ENCODE measurements at places on chromosomes 3 and 15. TPM values are rescaled to one million over a fixed set of nuclear protein-coding genes. Genes with fewer than 3 reads are reported as not detected.

DNA sequence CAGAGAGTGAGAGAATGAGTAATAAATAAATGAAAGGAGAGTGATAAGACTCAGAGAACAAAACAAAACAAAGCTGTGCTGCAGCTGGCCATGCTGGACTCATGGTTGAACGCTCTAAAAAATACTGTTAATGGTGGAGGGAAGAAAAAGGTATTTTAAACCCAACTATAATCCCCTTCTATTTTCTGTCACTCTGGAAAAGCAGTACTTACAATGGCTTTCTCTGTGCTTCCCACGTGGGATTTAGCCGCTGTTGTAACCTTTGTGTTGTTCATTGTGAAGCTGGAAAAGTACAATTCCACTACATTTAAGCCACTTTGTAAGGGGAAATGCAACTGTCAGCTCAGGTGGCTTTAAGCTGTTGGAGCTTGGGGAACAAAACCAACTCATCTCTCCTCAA lies 917.7 kb downstream of the IGSF11 start:
- DNase-seq: no peak

DNA sequence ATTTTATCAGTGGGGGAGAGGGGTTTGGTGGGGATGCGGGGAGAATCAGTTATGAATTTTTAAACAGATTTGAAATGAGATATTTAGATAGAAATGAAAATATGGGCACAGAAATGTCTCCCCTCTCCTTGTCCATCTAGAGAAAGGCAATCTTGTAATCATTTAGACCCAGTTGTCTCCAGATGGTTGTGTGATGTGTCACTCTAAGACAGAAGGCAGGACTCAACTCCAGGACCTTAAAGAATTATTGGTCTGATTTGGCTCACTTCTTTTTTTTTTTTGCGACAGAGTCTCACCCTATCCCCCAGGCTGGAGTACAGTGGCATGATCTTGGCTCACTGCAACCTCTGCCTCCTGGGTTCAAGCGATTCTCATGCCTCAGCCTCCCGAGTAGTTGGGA lies 77.2 kb downstream of the EOMES start:
- DNase-seq: peak; percentile 73

DNA sequence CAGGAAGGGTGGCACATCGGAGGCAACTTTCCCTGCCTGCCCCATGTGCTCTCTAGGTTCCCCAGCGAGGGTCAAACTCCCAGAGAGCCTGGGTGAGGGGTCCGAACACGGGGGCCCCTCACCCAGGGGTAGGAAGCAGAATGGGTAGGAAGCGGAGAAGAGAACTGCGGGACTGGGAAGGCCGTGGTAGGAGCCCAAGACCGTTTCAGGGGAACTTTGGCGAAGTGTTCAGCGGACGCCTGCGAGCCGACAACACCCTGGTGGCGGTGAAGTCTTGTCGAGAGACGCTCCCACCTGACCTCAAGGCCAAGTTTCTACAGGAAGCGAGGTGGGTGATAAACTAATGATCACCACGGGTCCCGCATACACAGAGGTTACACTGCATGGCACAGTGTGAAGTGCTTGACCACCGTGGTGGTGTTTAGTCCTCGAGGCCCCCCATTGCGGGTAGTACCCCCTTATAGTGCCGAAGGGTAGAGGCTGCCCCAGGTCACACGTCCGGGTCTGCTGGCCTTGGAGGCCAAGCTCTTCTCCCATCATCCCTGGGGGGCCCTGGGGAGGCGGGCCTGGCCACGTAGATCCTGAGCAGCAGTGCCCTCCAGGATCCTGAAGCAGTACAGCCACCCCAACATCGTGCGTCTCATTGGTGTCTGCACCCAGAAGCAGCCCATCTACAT lies 8.3 kb downstream of the FES start:
- no peak for DNase-seq

DNA sequence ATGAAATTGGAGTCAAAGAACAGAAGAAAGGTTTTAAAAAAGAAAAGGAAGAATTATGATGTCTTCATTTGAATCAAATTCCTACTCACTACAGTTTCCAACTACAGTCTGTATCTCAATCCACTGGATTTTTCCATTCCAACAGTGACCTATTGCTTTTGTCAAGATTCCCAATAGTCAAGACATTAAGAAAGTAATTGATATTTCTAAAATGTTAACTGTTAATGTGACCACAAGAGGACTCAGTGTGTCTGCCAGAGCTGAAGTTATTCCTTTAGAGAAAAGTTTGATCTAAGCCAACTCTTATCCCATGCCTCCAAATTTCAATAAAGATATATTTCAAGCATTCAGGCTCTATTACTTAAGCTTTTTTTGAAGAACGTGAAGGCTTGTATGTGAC lies 163.2 kb downstream of the CACNA1D start:
- DNase-seq: no peak

GRCh38 chr15:72306211-72306785 lies 13.7 kb downstream of the CELF6 start:
- peak; percentile 38 for DNase-seq

The CTXN2 gene
- not detected for total RNA-seq

DNA sequence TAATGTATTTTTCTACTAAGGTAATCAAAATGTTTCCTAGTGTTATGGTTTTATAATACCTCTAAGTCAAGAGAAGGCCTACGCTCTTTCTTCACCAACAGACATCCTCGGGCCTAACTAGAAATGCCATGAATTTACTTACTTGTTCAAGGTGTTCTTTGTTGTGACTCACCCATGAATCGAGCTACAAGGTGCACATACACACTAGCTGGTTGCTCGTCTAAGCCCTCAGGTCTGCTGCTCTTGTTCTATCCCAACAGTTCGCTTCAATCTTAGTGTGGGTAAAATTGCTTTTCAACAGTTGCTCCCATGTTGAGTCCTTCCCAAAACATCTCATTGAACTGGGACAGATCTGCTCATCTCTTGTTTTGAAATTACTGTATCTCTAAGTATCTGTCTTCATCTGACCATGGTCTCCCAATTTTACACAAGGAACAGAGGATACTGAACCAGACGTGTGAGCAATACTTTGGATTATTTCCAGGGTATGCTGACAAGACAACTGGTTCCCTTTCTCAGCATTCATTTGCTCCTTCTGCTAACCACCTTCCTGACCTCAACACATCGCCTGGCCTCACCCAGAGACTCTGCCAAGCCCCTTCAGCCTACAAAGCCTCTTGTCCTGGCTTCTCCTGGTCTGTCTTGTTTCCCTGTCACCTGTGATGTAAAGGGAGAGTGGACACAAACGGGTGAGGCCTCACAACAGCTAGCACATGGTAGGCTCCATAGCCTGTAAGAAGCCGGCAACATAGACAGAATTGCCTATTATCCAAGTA lies 84.2 kb downstream of the NEDD4 start:
- peak; percentile 92 for DNase-seq

DNA sequence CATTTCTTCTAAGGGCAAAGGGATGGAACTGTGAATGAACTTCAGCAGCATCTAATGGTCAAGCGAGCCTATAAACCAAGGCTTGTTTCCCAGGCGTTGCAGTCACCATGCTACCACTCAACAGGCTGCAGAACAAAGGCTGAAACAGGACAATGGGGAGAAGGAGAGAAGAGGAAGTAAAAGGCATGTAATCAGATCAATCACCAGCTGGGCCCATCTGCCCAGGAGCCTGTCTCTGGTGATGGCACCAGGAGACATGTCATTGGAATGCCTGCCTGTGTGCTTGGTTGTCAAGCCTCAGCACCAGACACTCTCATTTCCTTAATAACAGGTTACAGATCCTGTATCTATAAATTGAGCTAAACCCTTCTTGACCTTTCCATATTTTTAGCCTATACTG lies 81.7 kb upstream of the UMPS start:
- DNase-seq: no peak

- no peak for DNase-seq
Measured at GRCh38 chr15:94667109-94667508, 435.7 kb downstream of the MCTP2 start.

DNA sequence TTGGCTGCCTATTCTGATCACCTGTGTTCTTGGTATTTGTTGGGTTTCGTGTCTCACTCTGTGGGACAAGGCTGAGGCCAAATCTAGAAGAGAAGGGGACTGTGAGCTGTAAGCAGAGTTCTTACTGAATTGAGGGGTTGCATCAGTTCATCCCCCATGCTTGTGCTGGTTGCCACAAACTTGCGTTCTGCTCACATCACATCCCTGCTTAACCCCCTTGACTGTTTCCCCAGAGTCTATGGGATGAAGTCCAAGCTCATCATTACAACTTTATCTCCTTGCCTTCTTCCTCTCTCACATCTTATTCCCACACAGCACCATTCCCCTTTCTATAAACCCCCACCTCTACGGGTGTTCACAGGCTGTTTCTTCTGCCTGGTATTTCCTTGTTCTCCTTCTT lies 143.8 kb upstream of the ABHD17C start:
- DNase-seq: no peak

DNA sequence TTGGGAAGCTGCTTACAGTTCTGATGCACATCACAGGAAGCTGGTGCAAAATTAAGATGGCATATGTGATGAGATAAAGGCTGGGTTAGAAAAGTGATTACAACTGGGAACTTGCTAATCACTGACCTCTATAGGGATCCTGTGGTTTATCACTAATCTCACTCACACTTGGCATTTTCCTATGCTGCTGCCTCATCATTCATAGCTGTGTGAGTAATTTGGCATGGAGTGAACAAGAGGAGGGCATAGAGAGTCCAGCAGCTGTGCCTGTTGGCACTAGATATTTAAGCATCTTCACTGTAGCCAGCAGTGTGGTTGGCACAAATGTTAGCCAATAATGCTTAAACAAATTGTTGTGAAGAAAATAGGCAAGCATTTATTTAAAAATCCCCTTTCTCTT lies 217.7 kb upstream of the CGNL1 start:
- DNase-seq: peak; percentile 93

- no peak for DNase-seq
Measured at GRCh38 chr15:75685195-75685594, 27.5 kb downstream of the CSPG4 start.

The IMPG2 gene
- 0.23 TPM for total RNA-seq

GRCh38 chr3:145849115-145849514 lies 311.9 kb downstream of the PLOD2 start:
- no peak for DNase-seq

DNA sequence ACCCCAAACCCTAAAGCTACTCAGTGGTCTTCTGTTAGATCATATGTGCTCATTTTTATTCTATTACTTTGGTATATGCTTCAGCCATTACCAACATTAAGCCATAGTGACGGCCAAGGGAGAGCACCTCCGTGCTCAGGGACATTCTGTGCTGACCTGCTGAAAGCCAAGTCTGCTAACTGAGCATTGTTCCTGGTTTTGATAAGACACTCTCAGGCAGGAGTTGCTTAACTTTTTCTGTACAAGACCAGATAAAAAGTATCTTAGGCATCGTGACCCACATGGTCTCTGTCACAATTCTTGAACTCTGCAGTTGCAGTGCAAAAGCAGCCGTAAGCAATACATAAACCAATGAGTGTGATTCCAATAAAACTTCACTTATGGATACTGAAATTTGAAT lies 100.6 kb downstream of the KLHL25 start:
- DNase-seq: no peak

The CTDSPL gene
- 25.6 TPM for total RNA-seq

DNA sequence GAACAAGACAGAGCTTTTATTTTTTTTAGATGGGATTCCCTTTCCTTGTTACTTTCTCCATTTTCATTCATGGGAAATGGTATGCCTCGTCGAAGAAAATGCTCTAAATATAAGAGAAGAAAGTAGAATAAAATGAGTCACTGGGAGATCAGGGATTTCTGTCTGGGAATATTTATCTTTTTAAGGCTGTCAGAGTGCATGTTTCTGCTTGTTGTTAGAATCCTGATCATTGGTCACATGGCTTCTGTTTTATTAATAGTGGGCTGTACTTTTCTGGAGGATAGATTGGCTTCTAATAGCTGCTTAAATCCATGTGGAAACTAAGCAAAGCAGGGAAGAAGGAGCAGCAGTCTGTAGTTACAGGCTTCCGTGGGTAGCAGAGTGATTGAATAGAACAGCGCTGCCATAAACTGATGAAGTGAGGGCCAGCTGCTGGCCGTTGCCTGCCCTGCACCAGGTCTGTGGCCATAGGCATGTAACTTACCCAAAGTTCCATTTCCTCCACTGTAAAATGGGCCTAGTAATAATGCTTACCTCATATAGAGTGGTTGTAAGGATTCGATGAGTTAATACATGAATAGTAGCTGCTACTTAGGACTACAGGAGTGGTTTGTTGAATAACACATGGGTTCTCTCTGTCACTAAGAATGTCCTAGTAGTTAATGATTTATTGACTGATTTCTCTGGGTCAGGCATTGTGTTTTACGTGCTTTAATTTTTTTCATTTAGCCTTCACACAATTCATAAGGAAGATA lies 289.9 kb downstream of the SATB1 start:
- peak; percentile 29 for DNase-seq

DNA sequence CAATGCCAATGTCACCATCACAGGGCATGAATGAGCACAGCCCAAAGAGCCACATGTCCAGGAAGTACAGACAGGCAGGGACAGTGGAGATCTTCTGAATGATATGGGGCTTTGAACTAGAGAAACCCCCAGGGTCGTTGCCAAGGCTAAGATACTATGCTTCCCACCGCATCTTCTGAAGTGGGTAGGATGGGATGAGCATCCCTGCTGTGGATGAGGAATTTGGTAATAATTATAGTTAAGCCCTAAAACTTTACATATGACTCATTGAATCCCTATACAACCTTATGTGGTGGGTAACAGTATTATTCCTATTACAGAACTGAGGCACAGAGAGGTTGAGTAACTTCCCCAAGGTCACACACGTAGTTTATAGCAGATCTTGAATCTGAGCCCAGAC lies 44.2 kb downstream of the WNT5A start:
- DNase-seq: no peak

DNA sequence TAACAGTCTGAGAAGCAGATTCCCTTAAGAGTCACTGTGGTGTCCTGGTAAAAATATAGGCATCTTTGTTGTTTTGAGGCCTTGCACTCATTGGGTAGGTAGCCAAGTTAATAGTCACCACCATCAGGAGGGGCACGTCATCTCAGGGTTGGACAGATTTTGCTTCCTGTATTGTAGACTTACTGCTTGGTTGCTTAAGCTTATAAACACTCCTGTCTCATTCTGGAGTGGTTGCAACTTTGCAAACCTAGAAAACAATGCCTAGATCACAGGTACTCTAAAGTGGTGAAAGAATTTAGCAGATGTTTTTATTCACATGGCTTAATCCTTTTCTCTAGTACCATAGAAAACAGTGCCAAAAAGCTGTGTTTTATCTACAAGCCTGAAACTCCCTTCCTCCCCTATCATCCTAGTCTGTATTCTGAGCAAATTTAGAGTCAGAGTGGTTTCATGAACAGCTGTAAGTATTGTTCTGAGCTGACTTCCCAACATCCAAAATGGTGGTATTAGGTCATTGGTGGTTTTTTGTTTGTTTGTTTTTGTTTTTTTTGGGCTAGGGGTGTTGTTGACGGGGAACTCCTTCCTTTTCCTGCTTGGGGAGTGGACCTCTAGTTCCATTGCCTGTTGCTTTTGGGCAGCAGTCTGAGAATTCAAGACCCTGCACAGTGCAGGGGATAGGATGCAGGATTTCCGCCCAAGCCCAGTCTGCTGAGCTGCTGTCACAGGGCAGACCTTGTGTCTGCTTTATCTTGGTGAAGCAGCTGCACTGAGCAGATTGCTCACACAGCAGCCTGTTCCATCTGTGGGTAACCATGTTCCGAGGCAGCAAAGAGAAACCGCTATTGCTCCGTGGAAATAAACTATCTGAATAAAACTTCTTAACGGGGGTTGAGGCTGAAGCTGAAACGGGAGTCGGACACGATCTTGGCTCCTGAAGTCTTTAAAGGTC lies 202.0 kb downstream of the AKAP13 start:
- DNase-seq: peak; percentile 89

All from LHCN-M2 (cell line).